Activated naive CD8-positive, alpha-beta T cell treated with anti-CD3 and anti-CD28 coated beads, Interleukin-2, amount 10 ng/mL, durations not matched to agents 7 days and 5 days (primary cell): ENCODE measurements at places on chromosomes 5 and 9. TPM values are rescaled to one million over a fixed set of nuclear protein-coding genes. Genes with fewer than 3 reads are reported as not detected.
A peak's percentile ranks its signal among the peaks of the same experiment; 100 is the strongest.

The GAS1 gene
- 0.61 TPM for total RNA-seq

The GOLGA2 gene
- 72.6 TPM for total RNA-seq

- peaks cover 33% of the 10 kb centered on the region for H3K36me3 ChIP-seq
- DNase-seq: no peak
- peaks cover 3% of the 10 kb centered on the region for H3K4me1 ChIP-seq
- no peaks in the 10 kb centered on the region for H3K27me3 ChIP-seq
These were observed 32.9 kb downstream of the NKD2 start for GRCh38 chr5:1041225-1042143.

GRCh38 chr5:34900652-34901051 is 14.7 kb downstream of the RAD1 start:
- H3K27ac ChIP-seq: no peak overlapping the region
- H3K27me3 ChIP-seq: no peaks in the 10 kb centered on the region
- no peaks in the 10 kb centered on the region for H3K4me1 ChIP-seq
- no peak for DNase-seq
- H3K36me3 ChIP-seq: peaks cover 10% of the 10 kb centered on the region
- H3K4me3 ChIP-seq: no peak overlapping the region

- H3K4me3 ChIP-seq: no peak overlapping the region
- H3K27ac ChIP-seq: no peak overlapping the region
- H3K36me3 ChIP-seq: peaks cover under 1% of the 10 kb centered on the region
- peaks cover 32% of the 10 kb centered on the region for H3K27me3 ChIP-seq
- H3K4me1 ChIP-seq: peaks cover 11% of the 10 kb centered on the region
These were observed 5.8 kb upstream of the NKD2 start for GRCh38 chr5:1002836-1003235.

DNA sequence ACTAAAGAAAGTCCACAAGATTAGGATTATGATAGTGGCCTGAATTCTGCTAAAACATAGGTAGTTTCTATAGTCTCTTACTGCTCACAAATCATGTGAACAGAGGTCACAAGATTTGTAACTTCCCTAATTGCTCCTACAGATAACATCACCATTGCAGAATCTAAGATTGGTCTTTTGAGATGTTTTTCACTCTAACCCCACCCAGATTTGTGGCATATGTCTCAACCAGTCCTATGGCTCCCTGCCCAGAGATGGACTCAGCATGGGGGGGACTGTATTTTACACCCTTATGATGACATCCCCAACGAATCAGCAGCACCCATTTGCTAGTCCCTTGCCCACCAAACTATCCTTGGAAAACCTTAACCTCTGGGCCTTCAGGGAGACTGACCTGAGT is 1046.2 kb downstream of the CDH12 start:
- no peak overlapping the region for H3K4me3 ChIP-seq
- no peaks in the 10 kb centered on the region for H3K4me1 ChIP-seq
- no peak for DNase-seq
- H3K27ac ChIP-seq: no peak overlapping the region
- peaks cover 1% of the 10 kb centered on the region for H3K27me3 ChIP-seq

DNA sequence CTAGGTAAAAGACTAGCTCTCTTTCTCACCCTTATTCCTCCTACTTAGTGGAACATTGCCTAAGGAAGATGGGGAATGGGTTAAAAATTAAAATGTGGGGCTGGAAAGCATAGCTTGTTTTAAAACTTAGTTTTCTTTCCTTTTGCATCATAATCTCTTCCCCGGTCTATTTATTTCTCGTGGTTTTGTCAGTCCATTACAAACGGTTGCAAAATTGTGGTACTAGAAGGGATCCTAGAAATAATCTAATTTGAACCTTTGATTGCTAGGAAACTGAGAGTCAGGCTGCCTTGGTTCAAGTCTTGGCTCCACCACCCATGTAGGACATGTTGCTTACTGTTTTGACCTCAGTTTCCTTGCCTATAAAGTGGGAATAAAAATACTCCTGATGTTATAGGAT is 1.3 kb downstream of the IL31RA start:
- H3K4me3 ChIP-seq: no peak overlapping the region
- peaks cover 55% of the 10 kb centered on the region for H3K4me1 ChIP-seq
- peaks cover 4% of the 10 kb centered on the region for H3K36me3 ChIP-seq
- H3K27me3 ChIP-seq: peaks cover 9% of the 10 kb centered on the region
- no peak for DNase-seq

DNA sequence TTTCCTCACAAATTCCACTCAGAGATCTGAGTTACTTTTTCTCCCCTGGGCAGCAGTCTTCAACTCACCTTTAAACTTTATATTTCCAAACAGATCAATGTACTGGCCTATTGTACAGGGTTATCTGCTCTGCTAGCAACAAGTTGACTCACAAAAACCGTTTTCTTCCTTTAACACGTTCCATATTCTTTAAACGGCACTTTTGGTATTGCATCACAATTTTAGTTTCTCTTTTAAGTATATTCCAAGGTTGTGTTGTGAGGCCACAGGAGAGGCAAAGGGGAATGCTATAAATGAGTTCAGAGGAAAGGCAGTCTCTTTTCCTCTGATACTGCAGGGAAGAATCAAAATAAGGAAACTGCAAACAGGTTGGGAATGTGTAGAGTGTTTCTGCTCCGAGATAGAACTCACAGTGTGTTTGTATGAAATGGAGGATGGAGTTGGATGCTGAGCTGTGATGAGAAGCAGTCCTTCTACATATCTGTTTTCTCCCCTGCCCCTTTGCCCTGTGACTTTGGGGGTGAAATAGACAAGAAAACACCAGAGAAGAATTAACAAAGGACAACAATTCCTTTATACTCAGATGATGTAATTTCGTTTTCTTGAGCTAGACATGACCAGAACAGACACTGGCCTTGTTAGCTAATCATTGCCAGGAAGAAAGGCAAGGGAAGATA is 9.9 kb upstream of the ALDOB start:
- peaks cover 5% of the 10 kb centered on the region for H3K4me1 ChIP-seq
- DNase-seq: no peak
- H3K27me3 ChIP-seq: peaks cover 46% of the 10 kb centered on the region
- no peak overlapping the region for H3K27ac ChIP-seq
- H3K36me3 ChIP-seq: no peaks in the 10 kb centered on the region

- no peak overlapping the region for H3K27ac ChIP-seq
- no peaks in the 10 kb centered on the region for H3K36me3 ChIP-seq
- no peaks in the 10 kb centered on the region for H3K4me1 ChIP-seq
- no peak for DNase-seq
These were observed 1107.4 kb downstream of the DTWD2 start for GRCh38 chr5:117880932-117881331.

- no peak overlapping the region for H3K27ac ChIP-seq
- H3K36me3 ChIP-seq: no peaks in the 10 kb centered on the region
- DNase-seq: peak; percentile 18
- H3K4me1 ChIP-seq: no peaks in the 10 kb centered on the region
- H3K4me3 ChIP-seq: no peak overlapping the region
These were observed 52.0 kb downstream of the EXD3 start for GRCh38 chr9:137370865-137371520.

The PROP1 gene
- total RNA-seq: not detected
